Stimulated activated CD8-positive, alpha-beta memory T cell treated with anti-CD3 and anti-CD28 coated beads, Interleukin-7, amount 100 ng/mL, for 1 hour (primary cell): ENCODE measurements at places on chromosomes 7 and 10.

DNA sequence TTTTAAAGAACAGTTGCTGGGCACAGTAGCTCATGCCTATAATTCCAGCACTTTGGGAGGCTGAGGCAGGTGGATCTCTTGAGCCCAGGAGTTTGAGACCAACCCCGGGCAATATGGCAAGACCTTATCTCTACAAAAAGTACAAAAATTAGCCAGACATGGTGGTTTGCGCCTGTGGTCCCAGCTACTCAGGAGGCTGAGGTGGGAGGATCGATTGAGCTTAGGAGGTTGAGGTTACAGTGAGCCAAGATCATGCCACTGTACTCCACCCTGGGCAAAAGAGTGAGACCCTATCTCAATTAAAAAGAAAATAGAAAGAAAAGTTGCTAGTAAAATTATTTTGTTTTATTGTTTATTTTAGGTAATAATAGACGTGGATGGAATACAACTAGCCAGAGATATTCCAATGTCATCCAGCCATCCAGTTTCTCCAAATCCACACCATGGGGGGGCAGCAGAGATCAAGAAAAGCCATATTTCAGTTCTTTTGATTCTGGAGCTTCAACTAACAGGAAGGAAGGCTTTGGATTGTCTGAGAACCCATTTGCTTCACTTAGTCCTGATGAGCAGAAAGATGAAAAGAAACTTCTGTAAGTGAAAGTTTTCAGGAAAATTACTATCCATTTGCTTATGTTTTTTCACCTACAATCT is 3.0 kb downstream of the NUP42 start:
- DNase-seq: no peak

GRCh38 chr10:102656791-102657371 is 12.6 kb downstream of the TRIM8 start:
- no peak for DNase-seq

DNA sequence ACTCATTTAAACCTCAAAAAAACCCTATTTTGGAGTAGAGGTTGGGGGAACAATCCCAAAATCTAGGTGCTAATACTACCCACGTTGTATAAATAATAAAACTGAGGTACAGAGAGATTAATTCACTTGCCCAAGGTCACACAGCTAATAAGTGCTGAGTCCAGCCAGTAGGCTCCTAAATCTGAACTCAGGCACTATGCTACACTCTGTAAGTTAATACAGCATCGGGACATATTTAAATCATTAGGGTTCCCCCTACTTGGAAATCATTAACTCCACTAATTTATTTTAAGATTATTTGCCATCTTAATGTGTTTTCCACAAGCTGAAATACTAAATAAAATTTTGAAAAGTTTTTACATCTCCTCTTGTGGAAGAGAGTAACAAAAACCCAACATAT is 24.2 kb downstream of the PIP4K2A start:
- no peak for DNase-seq

DNA sequence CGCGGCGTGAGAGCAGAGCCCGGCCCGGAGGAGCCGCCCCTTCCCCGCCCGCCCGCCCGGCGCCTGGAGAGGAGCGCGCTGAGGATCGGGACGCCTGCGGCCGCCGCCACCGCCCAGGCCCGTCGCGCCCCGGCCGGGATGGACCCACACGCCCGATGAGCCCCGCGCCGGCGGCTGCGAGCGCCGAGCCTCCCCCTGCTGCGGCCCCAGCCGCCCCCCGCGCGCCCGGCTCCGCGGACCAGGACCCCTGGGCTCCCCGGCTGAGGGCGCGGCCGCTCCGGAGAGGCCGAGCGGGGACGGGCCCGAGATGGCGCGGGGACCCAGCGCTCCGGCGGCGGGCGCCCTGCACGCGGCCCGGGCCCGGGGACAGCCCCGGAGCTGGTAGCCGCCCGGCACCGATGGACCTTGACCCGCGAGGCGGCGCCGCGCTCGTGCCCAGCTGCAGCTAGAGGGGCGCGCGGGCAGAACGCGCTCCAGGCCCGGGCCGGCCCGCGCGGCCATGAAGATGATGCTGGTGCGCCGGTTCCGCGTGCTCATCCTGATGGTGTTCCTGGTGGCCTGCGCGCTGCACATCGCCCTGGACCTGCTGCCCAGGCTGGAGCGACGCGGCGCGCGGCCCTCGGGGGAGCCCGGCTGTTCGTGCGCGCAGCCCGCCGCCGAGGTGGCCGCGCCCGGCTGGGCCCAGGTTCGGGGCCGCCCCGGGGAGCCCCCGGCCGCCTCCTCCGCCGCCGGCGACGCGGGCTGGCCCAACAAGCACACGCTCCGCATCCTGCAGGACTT is 520 bp downstream of the FAM20C start:
- no peak for DNase-seq

DNA sequence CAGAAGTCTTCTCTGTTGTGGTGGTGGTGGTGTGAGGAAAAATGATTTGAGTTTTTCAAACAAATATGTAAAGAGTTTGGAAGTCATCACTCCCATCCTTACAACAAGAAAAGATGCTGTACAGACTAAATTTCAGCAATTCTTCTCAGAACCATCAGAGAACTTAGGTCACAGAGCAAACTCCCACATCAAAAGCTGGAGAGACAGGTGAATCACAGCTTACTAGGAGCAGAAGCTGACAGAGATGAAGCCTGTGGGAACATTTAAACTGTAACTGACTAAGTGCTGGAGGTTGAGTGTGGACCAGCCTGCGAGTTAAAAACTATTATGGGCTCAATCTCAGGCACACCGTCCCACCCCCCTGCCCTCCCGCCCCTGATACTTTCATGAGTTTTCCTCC is 97.3 kb downstream of the AKR1D1 start:
- no peak for DNase-seq
